ENCODE measurements at places on chromosomes 2 and 18.

DNA sequence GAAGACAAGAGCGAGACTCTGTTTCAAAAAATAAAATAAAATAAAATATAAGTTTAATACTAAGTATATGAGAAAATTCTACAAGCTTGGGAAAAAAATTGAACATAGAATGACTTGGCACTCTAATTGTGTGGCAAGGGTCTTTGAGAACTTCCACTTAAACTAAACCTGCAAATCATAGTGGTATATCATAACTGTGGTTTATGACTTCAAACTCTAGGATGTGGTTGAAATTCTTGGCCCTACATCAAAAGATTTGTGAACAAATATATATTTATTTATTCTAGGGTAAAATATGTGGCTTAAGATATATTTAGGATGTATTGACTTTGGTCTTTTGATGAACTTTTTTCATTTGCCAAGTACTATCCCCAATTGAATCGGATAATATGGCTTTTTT, 3.1 kb upstream of the FAM171B start:
- no peak for DNase-seq

DNA sequence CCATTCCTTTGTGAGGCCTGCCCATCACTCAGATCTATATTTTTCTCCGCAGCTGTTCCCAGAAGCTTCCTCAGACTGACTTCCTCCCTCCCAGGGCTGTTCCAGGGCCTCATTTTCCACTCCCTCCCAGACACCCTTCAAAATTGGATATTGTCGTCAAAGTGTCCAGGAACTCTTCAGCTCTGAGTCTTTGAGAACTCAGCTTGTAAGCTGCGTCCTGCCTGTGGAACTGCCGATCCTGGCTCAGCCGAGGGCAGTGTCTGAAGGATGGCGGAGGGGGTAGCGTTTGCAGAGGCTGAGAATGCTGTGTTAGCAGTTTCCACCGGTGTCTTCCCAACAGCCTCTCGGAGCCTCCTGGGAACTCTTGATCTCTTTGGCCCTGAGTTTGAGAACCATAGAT, 27.1 kb downstream of the NCK2 start:
- DNase-seq, result no peak

DNA sequence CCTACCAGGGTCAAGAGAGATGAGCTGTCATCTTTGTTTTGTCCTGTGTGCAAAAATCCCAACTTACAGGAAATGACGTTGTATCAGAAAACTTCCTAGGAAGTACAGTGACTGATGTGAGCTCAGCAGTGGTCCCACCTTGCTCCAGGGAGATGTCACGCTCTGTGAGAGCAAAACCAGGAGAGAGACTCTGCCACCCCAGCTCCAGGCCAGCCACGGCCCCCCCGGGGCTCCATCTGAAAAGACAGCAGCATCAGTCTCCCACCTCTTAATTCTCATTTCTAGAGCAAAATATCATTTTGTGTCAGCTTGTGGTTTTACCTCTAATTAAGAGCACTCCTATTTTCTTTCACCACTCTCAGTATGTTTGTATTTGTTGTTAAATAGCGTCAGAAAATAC, 57.5 kb downstream of the MYL12B start:
- DNase-seq, result no peak

GRCh38 chr2:179335732-179336131, 71.1 kb upstream of the SESTD1 start:
- no peak for DNase-seq

DNA sequence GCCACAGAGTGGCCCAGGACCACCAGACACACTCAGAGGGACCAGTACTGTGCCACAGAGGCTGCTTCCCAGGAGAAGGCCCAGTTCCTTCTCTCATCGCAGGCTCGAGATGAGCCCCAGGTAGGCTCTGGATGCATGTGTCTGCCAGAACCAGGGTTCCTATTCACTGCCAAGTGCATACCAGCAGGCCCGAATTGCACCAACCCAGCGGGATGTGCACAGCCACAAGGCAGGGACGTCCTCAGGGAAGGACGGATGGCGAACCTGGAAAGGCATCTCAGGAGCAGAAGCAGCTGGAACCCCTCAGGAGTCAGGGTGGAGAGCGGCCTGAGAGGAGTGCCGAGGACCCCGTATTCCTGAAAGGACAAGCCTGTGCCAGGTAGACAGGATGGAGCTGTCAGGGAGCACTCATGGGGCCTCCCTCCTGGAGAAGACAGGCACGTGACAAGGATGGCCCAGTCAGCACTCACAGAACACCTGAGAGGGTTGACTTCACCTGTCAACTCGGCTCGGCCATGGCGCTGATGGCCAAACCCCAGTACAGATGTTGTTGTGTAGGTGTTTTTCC, 73.7 kb downstream of the PTGR3 start:
- DNase-seq, result no peak

DNA sequence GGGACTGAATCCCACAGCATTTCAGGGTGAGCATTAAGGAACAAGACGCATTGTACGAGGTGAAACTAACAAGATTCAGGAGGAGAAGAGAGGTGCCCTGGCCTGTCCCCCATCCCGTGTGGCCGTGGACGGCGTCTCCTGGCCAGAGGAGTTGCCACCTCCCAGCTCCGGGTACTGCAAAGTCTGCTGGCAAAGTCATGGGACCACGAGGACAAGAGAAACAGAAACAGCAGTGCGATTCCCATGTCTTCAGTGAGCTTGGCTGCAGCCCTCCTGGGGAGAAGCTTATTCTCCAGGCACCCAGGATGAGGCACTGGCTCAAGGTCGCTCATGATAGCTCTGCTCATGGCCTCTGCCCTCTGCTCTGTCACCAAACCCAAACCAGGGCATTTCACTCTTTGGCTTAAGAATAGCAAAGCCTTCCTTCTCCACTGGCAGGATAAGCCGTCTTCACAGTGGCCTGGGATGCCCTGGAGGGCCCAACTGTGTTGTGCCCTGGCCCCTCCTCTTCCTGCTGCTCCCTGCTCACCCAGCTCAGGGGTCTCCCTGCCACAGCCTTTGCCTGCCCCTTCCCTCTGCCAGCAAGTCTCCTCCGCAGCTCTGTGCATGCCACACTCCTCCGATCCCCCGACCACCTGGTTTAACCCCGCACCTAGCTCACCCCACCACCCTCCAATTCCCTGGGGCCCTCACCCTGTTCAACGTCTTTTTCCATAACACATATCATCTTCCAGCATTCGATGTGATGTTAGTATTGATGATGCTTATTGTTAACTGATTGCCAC, 144.8 kb downstream of the PXDN start:
- DNase-seq, result no peak

DNA sequence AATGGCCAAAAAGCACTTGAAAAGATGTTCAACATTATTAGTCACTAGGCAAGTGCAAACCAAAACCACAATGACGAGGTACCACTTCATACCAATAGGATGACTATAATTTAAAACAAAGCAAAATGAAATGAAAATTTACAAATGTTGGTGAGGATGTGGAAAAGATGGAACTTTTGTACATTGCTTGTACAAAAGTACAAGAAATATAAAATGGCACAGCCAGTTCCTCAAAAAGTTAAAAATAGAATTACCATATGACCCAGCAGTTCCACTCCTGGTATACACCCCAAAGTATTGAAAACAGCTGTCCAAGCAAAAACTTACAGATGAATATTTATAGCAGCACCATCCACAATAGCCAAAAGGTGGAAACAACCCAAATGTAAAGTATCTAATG, 107.8 kb upstream of the XPO1 start:
- no peak for DNase-seq

DNA sequence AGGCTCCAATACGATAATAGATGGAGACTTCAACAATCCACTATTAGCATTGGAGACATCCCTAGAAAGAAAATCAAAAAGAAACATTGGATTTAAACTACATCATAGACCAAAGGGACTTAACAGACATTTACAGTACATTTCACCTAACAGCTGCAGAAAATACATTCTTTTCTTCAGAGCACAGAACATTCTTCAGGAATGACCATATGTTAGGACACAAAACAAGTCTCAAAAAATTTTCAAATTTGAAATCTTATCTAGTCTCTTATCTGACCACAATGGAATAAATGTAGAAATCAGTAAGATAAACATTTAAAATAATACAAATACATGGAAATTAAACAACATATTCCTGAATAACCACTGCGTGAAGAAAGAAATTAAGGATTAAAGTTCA, 68.7 kb downstream of the STRADB start:
- DNase-seq, result no peak

- DNase-seq, result no peak
Observed at GRCh38 chr2:191465766-191466420, 212.0 kb upstream of the NABP1 start.

DNA sequence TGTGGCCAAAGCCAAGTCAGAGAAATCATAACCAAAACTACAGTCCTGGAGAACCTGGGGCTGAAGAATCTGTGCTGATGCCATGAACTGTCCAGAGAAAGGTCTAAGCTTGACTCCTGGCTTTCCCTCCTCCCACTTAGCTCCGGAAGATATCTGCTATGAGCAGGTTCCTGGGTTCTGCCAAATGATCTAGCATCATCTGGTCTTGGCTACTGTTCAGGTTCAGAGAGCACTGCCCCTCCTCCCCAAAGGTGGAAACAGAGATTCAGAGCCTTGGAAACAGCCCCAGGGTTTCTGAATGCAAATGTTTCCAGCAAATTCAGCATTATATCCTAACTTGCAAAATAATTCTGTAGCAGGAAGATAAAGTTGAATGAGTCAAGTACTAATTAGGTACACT, 219.2 kb upstream of the SP5 start:
- DNase-seq, result no peak

DNA sequence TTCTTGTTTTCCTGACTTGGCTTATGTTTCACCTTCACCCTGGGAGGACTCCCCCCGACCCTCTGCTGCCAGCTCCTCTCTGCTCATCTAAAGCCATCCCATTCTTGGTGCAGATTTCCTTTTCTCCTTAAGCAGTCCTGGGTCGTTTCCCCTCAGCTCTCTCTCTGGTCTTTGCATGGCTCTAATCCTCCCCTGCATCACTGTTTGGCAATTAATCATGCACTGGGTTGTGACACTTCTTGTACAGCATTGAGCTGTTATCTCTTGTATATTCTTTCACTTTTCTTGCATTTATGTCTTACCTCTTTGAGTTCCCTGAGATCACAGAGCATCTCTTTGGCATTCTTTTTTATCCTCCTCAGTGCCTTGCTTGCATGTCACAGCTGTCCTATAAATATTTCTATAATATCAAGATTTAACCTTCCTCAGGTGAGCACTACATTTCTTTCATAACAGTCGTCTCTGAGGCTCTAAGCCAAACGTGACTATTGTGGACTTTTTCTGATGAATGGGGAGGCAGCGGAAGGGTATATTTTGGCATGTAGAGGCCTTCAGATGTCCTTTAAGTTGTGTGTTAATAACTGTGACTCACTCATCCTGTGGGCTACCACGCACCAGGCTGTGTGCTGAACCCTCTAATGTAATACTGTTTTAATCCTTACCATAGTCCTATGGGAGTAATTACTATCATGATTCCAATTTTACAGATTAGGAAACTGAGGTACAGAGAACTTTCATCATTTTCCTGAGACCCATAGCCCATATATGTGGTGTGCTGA, 507.5 kb downstream of the SLC4A3 start:
- DNase-seq, result no peak

GRCh38 chr2:21544392-21544791, 420.6 kb downstream of the TDRD15 start:
- no peak for DNase-seq

DNA sequence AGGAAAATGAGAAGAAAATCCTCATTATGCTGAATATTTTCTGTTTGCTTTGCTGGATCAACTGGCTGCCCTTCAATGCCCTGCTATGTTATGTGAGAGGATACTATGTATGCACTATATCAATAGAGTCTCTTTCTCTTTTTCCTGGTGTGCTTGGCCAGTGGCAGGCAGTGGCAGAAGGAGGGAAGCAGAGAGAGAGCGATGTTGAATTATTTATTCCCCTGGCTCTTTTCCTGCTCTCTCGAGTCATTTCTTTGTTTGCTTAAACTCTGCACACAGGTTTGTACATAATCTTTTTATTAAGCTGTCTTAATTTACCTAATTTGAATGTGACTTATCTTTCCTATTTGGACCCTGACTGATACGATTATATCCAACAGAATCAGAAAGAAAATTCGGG, 1727.3 kb downstream of the SUCLG1 start:
- no peak for DNase-seq

DNA sequence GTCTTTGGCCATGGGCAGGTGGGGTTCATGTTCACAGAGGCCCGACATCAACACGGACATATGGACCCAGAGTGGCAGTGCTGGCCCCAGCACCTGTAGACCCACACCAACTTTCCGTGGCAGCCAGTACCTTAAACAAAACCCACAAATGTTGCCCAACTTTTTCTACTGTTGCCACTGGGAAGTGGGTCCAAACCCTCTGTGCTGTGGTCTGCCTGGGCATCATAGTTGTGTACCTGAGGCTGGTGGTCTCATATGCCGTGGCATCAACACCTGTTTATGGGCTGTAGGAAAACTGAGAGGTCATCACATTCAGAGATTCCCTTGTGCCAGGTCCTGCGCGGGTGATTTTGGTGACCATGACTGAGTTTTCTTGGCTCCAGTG, 79.9 kb downstream of the SH3RF3 start:
- no peak for DNase-seq

- DNase-seq, result no peak
Observed at GRCh38 chr18:8242151-8242696, 367.0 kb upstream of the RAB12 start.

DNA sequence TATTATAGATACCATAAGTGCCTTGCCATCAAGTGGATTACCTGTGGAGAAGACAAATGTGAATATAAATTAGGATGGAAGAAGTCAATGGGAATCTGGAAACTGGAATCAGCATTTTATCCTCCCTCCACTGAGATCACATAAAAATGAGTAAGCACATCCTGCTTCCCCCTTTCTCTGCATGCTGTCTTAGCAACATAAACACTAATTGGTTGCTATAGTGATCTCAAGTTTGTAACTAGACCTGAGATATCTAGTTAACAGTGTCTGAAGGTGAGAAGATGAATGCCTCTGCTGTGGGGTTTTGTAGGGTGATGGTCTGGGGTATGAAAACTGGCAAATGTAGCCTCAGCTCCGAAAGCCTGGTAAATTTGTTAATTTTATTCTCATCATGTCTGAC, 1357.5 kb upstream of the CELF4 start:
- no peak for DNase-seq

GRCh38 chr18:65423776-65424175, 327.0 kb upstream of the CDH7 start:
- DNase-seq, result no peak

DNA sequence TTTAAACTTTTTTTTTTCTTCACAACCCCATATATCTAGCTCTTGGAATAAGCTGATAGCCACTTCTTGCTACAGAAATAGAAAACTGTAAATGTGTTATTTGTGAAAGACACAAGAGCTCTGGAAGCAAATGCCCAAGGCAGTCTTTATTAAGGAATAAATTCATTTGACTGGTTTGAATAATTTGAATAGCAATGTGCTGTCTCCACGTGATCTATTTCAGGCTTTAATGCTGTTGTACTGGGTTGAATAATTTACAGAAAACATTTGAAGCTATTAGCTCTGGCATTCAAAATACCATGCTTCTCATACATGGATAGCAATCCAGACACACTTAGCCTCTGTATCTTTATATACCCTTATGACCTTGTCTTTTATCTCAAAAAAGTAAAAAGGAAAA, 366.7 kb upstream of the KCNJ3 start:
- no peak for DNase-seq

DNA sequence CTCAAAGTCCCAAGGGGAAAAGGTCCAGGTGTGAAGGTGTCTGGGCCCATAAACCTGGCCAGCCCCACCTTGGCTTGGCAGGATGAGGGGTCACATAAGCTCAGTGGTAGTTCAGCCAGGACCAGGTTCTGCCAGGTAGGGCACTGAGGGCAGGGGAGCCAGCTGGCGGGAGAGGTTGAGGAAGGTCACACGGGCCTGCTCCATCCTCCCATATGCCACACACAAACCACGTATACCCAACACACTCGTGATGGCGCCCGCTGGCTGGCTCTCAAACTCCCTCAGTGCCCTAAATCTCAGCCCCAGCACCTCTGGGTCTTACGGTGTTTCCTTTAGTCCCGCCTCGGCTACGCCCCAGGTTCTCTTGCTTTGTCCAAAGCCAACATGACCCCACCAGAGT, 160.5 kb downstream of the ZFP36L2 start:
- DNase-seq, result no peak
